Esophagus squamous epithelium (tissue), 5 donors: ENCODE measurements at places on chromosomes 2 and 18. TPM values are rescaled to one million over a fixed set of nuclear protein-coding genes. Genes with fewer than 3 reads are reported as not detected.

DNA sequence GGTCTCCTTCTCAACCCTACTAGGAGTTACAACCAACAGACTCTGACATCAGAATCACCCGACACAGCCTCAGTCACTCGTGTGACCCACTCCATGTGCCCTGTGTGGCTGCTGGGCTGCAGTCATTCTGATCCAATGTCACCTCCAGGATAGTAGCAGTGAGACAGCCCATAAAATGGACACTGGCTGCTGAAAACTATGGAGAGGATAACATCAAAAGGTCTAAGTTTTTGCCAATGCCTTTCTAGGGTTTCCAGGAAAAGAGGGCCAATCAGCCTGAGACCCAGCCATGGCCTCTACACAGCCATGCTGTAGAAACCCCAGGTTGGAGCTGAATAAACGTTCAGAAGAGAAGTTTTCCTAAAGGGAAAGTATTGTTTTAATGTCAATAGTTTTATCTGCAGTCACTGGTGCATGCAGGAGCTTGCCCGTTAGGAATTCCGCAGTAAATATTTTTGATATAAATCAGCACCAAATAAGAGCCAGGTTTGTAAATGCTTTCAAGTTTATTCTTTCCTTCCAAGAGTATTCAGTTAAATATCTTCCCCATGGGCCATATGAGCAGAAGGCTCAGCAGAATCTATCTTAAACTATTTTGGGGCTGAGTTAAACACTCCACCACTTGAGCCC is 92.2 kb upstream of the PID1 start:
- H3K4me3 ChIP-seq, result no peak overlapping the region
- H3K27ac ChIP-seq, result no peak overlapping the region
- no peak for DNase-seq
- no peaks in the 10 kb centered on the region for H3K27me3 ChIP-seq

DNA sequence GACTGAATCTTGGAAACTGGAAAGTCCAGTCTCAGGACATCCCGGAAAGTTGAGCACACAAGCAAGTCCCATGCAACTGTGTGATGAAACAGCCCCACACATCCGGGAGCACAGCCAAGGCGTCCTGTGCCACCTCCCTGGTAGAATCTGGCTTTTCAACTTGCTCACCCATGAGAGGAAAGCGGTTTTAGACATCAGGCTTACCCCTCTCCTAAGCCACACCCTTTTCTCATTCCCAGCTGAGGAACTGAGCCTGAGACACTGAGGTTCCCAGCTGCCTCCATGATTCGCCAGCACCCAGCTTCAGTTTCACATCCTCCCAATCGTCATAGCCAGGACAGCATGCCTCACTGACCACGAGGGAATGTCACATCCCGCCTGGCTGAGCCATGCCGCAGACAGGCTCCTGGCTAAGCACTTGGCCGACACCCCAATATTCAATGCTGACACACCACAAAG is 60.3 kb downstream of the STEAP3 start:
- DNase-seq, result no peak
- H3K27me3 ChIP-seq, result no peaks in the 10 kb centered on the region
- peaks cover 26% of the 10 kb centered on the region for H3K4me1 ChIP-seq
- peak overlapping the region; percentile 70 for H3K27ac ChIP-seq

DNA sequence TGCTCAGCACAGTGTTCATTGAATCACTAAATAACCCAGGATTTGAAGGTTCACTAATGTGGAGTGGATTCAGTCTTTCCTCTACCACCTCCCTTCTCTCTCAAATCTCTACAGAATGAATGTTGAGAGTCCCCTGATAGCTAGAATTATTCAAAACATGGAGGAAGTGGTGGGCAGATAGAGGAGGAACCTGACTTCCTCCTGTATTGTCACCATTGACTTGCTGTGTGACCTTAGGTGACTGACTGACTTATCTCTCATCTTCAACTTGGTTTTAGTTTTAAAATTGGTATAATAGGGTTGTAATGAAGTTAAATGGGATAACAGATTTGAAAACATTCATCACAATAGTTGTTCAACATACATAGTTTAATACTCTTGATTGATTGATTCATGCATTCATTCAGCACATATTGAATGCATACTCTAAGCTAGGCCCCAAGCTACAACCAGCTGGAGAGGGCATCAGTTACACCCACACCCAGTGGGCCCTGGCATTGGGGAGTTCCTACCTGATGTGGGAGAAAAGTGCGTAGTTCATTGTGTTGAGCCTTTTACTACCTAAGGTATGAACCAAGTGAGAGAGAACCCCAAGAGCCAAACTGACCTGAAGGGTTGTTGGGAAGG is 96.0 kb downstream of the WDR7 start:
- no peak overlapping the region for H3K27ac ChIP-seq
- no peak for DNase-seq
- H3K36me3 ChIP-seq, result no peaks in the 10 kb centered on the region
- no peaks in the 10 kb centered on the region for H3K27me3 ChIP-seq

The CD28 gene
- total RNA-seq, result 0.44 TPM

GRCh38 chr18:3233433-3234168 is 13.8 kb upstream of the MYOM1 start:
- no peaks in the 10 kb centered on the region for H3K27me3 ChIP-seq
- H3K4me1 ChIP-seq, result peaks cover 9% of the 10 kb centered on the region
- no peak overlapping the region for H3K4me3 ChIP-seq
- no peaks in the 10 kb centered on the region for H3K36me3 ChIP-seq

The KCNG2 gene
- total RNA-seq, result not detected

DNA sequence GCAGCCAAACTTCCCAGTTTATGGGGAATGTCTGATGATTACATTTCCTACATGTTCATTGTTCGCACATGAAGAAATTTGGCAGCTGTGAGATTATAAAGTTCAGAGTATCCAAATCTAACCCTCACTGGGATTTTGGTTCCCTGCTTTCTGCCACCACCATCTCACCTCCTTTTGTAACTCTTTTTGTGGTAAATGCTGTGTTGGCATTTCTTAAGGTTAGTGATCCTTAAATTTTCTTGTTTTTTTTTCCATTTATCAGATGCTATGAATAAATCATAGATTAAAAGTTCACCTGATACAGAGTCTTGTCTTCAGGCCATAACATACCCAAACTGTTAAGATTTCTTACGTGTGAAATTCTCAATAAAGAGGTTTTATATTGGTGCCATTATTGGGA is 8.5 kb upstream of the TBR1 start:
- H3K4me1 ChIP-seq, result no peaks in the 10 kb centered on the region
- no peak overlapping the region for H3K27ac ChIP-seq
- no peak overlapping the region for H3K4me3 ChIP-seq
- no peak for DNase-seq
